ENCODE measurements at places on chromosomes 11 and 22.
A peak's percentile ranks its signal among the peaks of the same experiment; 100 is the strongest.

GRCh38 chr11:63874511-63874910 is 35.6 kb downstream of the MARK2 start:
- DNase-seq = no peak

- no peak for DNase-seq
These were observed 1248.4 kb downstream of the BRD1 start for GRCh38 chr22:48579043-48579927.

DNA sequence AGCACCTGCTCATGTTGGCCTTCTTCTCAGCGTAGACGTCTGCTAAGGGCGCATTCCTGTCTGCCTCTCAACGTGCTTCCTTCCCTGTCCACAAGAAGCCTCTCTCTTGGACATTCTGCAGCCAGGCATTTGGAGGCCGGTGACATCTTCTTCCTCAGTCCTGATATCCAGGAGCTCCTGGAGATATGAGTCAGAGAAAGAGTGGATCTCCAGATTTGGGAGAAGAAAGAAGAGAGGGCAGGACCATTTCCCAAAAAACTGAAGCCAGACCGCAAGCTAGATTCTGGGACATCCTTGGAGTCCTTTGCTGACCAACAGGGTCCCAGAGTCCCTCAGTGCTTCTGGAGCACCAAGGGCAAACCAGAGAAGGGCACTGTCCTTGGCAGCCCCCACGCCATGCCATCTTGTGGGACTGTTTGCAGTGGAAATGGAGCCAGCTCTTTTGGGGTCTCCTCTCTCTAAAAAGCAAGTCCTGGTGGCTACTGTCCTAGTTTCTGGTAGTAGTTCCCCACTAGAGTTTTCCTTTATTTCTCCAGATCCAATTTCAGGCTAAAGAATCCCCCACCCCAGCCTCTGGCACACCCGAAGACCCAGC is 36.1 kb upstream of the SYT13 start:
- no peak for DNase-seq

DNA sequence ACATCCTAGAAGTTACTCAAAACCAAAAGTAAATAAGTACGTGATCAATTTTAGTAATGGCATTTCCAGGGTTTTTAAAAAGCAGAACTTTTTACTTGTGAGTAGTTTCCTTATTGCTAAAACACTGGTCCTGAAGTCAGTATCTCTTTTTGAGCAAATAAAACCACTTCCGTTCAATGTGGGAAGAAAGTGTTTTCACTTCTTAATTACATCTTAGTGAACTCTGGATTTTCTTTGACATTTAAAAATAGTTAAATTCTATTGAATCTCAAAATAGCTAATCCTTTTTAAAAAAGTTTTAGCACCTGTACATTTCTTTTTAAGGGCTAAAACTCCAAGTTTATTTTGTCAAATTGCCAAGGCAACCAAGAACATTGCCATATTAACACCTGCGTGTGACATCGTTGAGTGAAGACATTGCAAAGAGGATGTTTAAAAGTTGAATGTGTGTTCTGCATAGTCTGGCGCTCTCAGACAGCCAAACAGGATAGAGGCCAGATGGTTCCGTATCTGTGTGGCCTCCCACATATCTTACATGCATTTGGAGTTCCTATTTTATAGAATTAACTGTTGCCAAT is 17.2 kb upstream of the OR5B21 start:
- peak; percentile 78 for DNase-seq

DNA sequence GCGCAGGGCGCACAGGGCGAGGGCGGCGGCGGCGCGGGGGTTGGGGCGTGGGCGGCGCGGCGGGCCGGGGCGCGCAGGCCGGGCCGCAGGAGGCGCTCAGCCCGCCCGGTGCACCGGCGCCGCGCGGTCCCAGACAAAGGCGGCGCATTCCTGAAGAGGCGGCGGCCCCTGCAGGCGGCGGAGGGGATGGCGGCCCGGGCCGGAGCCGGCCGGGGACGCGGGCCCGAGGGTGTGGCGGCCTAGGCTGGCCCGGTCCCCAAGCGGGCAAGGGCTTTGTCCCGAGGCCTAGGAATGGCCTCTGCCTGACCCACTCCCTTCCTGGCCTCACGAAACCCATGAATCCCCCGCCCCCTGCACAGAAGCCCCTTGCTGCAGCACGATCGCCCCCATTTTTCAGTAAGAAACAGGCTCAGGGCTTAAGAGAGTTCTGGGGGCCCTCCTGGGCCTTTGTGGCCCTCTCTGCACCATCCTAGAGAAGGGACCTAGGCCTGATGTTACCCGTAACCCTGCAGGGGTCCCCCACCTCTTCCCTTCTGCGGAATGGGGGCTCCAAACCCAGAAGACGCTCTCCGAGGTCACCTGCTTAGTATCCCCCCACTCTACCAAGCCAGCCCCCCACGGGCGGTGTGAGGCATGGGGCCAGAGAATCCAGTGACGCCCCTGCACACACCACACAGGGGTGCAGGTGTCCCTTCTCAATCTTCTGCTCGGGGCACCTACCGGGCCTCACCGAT is at the start of gene RTN4R:
RTN4R (minus strand) TSS at position 40 of the 734 bp plus-strand sequence. CDS start 226 bp downstream, outside the sequence.
- DNase-seq = peak; percentile 84

GRCh38 chr11:130881475-130882137 is 34.7 kb downstream of the SNX19 start:
- DNase-seq = no peak

DNA sequence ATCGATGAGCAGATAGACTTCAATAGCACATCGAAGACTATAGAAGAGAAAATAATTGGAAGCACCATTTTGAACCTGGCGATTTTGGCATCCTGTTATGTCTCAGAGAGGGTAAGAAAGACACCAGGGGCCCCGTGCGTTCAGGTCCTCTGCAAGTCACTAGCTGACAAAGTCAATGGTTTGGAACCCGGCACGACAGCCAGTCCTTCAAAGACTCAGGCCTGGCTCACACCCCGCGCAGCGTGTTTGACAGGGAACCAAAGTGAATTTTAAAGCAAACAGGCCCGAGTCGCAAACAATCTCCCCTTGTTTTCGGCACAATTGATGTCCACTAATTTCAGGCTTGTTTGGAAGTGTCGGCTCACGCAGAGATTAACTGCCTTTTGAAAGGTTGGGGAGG is 716.6 kb downstream of the BRD1 start:
- no peak for DNase-seq

Data from GM13977 (cell line).